ENCODE measurements at places on chromosomes 16 and 17.

- DNase-seq = no peak
These were observed 20.2 kb upstream of the SLC38A10 start for GRCh38 chr17:81315129-81315884.

- DNase-seq = peak; percentile 93
These were observed 116.1 kb downstream of the METRNL start for GRCh38 chr17:83195330-83196023.

DNA sequence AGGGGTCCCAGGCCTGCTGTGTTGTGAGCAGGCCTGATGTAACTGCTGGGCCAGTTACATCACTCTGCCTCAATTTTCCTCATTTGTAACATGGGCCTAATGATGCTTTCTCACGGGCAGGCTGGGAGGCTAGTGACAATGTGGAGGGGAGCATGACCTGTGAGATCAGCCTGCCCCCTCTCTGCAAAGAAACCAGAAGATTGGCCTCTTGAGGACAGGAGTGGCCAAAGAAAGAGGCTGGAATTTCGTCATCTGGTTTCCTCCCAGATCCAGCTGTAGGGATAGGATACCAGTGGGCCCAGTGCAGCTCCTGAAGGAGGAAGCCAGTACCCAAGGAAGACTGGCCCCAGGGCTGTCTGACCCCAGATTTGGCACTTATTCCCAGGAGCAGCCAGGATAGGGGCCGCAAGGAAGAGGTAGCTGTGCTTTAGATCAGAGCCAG is 615 bp upstream of the SREBF1 start:
- peak; percentile 88 for DNase-seq

DNA sequence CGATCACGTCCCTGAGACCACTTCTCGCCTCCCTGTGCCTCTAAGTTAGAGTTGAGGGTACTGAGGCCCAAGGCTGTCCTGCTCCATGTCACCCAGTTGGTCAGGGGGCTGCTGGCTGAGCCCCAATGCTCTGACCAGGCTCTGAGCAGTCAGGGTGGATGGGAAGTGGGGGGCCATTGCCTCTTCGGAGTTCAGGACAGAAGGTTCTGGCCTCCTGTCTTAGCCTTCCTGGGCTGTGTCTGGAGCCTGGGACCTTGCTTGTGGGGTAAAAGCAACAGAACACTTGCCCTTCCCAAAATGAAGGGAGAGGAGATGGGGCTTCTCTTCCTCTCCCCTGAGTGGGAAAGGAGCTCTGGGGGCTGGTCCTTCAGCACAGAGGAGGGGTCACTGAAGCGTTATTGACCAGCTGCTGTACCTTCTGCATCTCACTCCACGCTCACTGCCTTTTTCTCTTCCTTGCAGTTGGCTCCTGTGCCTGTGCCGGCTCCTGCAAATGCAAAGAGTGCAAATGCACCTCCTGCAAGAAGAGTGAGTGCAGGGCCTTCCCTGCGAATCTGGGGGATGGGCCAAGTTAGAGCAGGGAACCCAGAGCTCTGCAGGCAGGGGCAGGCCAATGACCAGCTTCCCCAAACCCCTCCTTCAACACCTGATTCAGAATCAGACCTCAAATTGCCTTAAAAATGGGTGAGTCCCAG is 580 bp downstream of the MT1X start:
- no peak for DNase-seq
